Fibroblast of mammary gland (primary cell): ENCODE measurements at places on chromosomes 12 and 14.

DNA sequence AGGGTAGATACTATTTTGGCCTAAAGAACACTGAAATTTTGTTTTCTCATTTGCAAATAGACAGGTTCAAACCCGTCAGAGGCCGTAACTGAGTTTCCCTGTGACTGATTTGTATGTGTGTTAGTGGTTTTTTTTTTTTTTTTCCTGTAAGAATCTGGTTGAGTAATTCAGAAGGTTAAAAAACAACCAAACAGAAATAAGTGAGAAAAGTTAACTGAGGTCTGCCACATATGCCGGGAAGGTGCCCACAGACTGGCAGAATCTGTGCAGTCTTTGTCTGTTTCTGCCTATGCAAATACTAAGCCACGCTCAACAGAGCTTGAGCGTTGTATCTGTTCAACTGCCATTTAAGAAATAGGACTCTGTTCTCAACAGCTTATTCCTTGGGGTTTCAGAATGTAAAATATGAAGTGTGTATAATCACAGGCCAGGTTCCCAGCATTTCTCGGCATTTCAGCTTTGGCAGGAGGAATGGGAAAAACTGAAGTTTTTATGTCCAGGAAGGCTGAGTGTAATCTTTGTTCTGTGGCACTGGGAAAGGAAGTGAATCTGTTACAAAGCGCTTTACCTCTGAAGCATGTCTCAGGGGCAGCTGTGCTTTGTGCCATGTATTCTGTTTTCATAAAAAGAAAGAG lies 181.9 kb downstream of the PRKCH start:
- no peak for DNase-seq

DNA sequence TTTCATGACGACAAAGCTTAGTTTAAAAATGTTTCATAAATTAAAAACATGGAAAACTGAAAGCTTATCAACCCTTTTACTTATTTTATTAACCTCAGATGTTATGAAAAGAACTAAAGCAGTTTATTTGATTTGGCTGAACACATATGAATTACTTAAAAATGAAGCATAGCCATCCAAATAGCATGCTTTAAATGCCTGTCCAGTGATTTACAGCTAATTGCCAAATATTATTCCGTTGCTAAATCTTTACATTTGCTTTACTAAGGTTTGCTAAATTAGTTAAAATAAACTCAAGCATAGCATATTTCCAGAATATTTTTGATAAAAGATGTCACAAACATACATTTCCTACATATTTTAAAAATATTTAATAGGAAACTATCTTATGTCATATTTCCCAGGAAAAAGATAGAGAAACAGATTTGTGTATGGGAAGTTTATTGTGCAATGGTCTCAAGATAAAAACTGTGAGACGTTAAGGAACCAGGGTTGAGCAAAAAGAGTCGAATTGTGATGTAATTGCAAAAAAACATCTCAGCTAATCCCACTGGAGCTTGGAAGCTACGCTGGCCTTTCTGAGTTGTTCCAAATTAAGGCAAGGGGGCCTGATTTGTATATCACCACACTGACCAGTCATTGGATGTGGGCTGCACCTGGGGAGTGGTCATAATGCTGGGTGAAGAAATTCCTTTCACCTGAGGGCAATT lies 25.8 kb downstream of the GPR135 start:
- DNase-seq, result peak; percentile 78

GRCh38 chr12:108559007-108559655 lies 1.8 kb downstream of the SART3 start:
- DNase-seq, result no peak

DNA sequence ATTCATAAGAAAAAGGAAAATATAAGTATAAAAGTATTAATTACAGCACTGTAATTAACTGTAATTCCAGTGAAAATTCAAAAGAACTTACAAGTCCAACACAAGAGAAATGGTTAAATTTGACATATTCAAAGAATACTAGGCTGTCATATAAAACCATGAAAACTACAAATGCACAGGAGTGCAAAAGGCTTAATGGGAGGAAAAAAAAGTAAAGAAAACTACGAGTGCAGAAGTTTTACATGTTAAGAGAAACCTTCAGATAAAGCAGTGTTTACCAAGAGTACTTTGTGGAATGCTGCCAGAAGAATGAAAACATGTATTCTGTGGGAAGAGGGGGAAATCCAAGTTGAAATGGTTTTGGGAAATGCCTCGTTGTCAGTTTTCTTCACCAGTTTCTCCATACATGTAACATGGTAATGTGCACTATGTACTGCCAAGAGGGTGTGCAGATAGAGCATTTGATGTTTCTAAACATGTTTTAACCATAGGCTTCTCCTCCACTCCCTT lies 9.1 kb downstream of the HEATR5A start:
- DNase-seq, result peak; percentile 38

- no peak for DNase-seq
Measured at GRCh38 chr12:68185598-68185997, 26.1 kb upstream of the IFNG start.

DNA sequence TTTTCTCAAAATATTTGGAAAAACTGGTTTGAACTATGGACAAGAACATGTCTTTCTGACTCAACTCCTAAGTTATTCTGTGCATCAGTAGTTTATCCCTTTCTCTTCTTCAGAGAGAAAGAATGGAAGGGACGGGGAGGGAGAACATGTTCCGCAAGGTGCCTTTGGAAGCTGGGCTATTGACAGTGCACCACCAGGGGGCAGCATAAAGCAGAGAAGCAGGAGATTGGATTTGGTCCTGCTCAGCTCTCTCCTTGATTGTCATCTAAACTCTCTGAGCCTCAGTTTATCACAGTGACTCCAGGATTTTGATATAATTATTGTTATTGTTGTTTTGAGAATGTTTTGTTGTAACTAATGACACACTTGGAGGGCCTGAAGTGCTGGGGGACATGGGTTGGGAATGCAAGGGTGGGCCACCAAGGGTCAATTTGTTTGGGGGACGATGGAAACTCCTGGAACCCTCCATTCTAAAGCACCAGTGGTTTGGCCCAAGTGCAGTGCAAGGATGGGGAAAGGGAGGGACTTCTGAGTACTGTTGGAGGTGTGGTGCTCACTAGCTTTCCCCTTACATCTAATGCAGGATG lies 45.3 kb upstream of the ANO6 start:
- DNase-seq, result peak; percentile 79

DNA sequence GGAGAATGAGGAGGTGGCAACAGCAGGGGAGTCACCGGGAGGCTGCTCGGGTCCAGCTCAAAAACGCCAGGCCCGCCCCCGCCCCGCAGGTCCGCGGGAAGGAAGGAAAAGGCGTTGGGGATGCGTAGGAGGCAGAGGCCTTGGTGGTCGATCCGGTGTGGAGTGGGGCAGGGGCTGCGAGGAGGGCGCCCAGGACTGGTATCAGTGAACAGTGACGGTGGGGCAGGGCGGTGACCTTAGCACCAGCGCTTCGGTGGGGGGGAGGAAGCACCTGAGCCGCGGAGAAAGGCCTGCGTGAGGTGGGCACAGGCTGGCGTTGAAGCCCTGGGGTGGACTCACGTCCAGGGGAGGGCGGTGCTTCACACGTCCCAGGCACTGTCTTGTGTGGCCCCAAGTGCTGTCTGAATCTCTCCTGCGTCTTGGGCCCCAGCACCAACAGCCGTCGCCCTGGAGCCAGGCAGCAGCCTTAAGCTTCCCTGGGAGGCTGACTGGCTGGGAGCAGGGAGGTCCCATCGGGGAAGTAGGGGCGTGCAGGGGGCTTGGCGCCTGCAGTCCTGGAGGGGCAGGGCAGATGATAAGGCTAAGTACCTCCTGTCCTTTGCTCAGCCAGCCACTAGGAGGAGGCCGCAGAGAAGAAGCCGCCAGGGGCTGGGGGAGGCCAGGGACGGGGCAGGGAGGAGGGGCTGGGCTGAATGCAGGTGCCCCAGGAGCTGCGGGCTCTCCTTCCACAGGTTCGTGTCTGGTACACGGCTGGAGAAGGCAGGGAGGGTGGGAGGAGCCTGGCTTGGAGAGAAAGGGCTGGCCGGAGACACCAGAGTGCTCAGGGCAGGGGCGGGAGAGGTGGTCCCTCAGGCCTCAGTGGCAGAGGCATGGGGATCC lies 26.5 kb downstream of the ZBTB42 start:
- peak; percentile 26 for DNase-seq

- DNase-seq, result no peak
Measured at GRCh38 chr12:46982629-46983392, 96.6 kb upstream of the PCED1B start.

DNA sequence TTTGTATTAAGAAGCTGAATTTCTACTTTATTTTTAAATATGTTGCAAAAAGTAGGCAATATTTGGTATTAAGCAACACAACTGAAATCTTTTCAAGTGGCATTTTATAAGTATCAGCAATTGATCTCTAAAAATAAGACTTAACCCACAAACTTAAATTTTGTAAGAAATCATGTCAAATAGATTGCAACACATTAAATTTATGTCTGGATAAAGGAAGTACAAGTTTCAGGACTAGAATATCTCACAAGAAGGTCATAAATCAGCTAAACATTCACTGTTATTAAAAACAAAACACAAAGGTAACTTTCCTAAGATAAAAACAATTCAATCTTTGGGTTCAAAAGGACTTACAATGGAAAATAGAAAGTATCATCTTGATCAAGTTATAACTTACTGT lies 32.8 kb downstream of the CPNE8 start:
- DNase-seq, result no peak

DNA sequence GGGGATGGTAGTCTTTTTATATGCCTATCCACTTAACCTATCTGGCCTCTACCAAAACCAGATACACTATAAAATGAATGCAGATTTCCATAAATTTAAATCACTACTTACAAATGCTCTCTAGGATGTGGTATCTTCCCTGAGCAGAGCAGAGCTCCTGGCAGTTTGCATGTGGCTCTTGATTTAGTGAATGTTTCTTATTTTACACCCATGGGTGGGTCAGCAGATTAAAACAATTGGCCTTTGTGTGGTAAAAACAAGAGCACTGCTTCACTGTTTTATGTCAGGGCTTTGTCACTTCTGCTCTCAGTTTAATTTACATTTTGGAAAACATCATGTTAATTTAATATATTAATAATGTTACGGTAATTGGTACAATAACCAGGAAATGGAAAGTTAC lies 5.5 kb downstream of the TAS2R19 start:
- DNase-seq, result no peak

GRCh38 chr14:74293606-74294005 lies 9.1 kb downstream of the ABCD4 start:
- DNase-seq, result no peak

GRCh38 chr12:100164153-100164704 lies 21.6 kb upstream of the BLTP3B start:
- DNase-seq, result no peak

DNA sequence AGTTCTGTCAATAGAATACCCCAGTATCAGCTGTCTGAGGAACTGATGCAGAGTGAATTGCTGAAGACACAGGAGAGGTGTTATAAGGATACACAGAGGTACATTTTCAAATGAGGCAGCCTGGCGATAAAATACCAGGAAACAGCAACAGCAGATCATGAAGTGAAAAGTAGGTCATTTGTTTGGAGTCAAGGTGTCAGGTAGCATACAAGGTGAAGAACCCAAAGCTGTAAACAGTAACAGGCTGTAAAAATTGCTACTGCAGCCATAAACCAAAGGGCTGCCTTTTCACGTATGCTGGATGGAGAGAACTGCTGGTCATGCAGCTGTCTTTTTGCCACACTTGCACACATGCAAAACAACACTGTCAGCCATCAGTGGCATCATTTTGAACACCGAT lies 9.3 kb upstream of the TWF1 start:
- no peak for DNase-seq

DNA sequence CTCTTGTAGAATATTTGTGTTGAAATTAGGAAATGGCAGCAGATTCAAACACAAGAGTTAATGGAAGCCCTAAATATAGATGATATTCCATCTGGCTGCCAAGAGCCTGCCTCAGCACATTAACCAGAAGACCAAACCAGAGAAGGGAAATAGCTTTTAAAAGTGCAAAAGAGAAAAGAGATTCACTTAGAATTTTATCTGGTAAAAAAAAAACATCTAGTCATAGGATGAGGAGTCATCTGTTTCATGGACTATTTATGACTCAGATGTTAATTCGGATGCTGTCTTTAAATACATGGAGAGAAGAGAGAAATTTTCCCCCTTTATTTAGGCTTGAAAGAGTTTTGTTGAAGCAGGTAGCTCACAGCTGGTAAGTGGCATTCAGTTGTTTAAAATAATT lies 201.6 kb upstream of the NUDT4 start:
- peak; percentile 73 for DNase-seq

- peak; percentile 69 for DNase-seq
Measured at GRCh38 chr12:87981495-87981894, 47.7 kb downstream of the C12orf50 start.

DNA sequence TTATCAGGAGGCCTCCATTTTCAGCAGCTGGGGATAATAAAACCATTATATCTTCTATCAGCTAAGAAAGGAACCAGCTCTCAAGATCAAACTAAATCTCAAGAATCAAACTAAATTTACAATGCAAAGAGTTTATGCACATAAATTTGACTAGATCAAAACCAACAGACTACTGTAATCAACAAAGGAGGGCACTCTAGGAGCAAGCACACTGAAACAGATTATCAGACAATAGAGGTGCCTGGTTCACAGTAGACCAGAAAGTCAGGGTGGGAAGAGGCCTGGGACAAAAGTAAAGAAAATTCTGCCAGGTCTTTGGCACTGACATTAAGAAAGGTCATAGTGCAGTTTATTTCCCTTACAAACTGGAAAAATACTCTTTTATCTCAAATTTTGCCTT lies 61.0 kb downstream of the HECTD4 start:
- no peak for DNase-seq

DNA sequence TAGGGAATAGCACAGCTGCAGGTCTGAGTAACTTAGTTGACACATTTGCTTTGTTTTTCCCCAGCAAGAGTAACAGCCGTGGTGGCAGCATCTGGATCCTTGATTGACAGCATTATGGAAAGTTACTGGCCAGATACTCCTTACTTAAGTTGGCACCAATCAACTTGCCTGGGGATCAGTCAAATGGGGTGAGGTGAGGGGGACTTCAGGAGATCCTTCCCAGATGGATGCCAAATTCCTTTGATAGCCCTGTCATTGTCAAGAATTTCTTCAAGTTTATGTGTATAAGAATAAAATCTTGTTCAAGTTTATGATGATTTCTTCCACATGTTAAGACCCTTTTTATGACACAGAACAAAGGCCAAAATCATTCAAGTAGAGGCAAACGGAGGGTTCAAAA lies 618.4 kb downstream of the SLC6A15 start:
- DNase-seq, result no peak

DNA sequence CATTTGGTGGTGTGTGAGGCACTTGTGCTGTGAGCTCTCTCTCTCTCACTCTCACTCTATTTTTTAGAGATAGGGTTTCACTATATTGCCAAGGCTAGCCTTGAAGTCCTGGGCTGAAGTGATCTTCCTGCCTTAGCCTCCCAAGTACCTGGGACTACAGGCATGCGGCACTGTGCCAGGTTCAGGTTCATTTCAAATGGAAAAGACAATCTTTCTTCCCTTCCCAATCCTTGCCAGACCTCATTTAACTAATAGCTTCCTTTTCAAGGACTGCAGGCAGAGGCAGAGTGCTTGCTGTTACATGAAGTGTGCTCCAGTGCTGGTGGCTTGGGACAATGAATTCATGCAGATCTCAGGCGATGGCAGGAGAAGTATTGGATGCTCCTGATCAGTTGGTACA lies 73.2 kb upstream of the BICD1 start:
- no peak for DNase-seq
